ENCODE measurements at places on chromosomes 4 and X.

GRCh38 chr4:163681208-163681821 lies 186.8 kb downstream of the TMA16 start:
- peak; percentile 72 for DNase-seq

- DNase-seq, result no peak
Measured at GRCh38 chr4:186659935-186660334, 63.7 kb downstream of the FAT1 start.

GRCh38 chrX:47093248-47093647 lies 15.0 kb downstream of the RGN start:
- DNase-seq, result peak; percentile 33

GRCh38 chr4:86564795-86565194 lies 29.3 kb upstream of the PTPN13 start:
- no peak for DNase-seq

GRCh38 chrX:19824603-19825002 lies 62.8 kb downstream of the SH3KBP1 start:
- DNase-seq, result no peak

GRCh38 chr4:7491915-7492314 lies 57.2 kb upstream of the PSAPL1 start:
- no peak for DNase-seq

- no peak for DNase-seq
Measured at GRCh38 chr4:106694232-106694631, 325.7 kb upstream of the GIMD1 start.

DNA sequence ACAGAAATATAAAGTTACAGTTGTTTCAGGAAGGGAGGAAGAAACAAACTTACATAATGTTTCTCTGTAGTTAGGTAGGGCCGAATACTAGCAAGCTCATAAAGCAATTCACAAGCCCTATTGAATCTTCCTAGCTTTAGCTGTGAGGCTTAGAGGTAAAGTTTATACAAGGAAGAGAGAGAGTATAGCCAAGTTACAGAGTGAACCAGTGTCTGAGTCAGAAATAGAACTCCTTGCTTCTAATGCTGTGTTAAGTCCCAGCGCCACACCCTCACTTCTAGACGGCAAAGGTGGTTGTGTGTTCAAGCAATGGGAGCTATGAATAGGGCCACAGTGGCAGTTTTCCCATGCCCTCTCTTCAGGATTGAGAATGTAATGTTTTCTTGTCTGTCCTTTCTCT lies 6.1 kb downstream of the LPAR4 start:
- DNase-seq, result no peak

DNA sequence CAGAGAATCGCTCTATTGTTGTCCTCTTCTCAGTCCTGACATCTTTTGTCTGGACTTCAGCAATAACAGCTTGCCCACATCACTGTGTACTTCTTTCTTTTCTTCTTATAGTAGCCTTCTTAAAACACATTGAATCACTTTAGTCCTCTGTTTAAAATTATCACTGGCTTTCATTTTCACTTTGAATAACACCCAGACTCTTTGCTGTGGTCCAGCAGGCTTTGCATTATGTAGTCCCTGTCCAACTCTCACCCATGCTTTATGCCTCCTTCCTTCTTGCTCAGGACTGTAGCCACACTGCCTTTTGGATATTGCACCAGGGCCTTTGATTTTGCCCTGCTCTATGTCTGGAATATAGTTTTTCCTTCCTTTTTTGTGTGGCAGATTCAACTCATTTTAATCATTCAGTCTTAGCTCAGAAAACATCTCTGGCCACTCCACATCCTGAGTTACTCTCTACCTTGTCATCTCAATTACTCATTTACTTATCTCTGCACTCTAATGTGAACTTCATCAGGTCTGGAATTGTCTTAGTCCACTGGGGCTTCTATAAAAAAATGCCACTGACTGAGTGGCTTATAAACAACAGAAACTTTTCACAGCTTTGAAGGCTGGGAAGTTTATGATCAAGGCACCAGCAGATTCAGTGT lies 168.2 kb downstream of the C4orf33 start:
- no peak for DNase-seq

- DNase-seq, result no peak
Measured at GRCh38 chrX:49029876-49030275, 13.3 kb downstream of the TFE3 start.

GRCh38 chr4:156113138-156113765 lies 159.6 kb upstream of the CTSO start:
- no peak for DNase-seq

DNA sequence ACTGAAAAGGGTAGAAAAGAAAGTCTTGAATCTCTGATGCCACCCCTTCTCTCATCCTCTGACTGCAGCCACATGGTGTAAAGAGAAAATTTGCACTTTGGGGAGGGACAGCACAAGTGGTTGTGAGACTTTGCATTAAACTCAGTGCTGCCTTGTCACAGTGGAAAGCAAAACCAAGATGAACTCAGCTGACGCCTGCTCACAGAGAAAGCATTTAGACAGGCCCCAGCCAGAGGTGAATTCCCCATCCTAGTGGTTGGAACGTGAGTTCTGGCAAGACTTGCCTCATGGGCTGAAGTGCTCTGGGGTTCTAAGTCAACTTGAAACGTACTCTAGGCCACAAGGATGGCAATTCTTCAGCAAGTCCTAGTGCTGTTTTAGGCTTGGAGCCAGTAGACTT lies 1101.4 kb downstream of the ADGRL3 start:
- no peak for DNase-seq

DNA sequence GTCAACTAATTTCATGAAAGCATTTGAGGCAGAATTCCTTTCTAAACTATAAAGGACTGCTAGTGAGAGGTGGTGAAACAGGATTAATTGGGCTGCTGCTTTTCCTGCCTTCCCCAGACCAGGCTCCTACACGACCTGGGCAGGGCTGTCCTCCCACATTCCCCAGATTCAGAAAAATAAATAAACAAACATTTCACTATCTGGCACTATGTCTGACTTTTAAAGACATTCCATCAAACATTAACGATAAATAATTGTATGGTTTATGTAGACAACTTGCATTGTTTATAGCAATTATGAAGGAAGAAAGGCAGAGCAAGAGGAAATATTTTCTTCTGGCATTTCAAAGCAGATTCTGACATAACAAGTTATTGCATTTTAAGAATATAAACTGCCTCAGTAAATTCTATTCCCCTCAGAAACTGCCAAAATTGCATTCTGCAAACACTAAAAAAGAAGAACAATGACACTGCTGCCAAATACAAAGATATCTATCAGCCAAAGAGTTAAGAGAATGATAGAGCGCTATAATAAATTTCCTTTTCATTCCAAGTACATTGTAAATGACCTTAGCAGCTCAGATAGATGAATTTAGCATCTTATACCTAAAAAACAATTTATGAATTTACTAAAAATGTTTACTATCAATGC lies 214.7 kb upstream of the INTU start:
- DNase-seq, result no peak

- DNase-seq, result peak; percentile 42
Measured at GRCh38 chr4:67871867-67872266, 11.9 kb downstream of the TMPRSS11D start.

- DNase-seq, result peak; percentile 48
Measured at GRCh38 chr4:154743683-154744340, at the start of gene LRAT. LRAT (plus strand) TSS chr4:154744000; CDS start chr4:154744327, 327 bp downstream.

DNA sequence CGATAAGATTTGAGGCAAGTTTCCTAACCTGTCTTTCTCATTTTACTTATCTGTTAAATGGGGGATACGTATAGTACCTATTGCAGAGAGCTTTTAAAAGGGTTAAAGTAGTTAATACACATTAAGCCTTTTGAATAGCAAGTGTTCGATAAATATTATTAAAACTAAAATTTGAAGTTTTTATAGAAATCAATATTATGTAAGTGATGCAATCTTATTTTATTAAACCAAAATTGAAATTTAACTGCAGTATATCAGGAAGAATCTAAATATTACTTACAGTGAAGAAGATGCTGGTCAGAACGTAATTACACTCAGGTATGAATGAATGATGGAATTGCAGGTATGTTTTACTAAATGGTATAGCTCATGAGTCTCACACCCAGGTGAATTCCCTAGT lies 58.0 kb downstream of the ANXA3 start:
- DNase-seq, result no peak

DNA sequence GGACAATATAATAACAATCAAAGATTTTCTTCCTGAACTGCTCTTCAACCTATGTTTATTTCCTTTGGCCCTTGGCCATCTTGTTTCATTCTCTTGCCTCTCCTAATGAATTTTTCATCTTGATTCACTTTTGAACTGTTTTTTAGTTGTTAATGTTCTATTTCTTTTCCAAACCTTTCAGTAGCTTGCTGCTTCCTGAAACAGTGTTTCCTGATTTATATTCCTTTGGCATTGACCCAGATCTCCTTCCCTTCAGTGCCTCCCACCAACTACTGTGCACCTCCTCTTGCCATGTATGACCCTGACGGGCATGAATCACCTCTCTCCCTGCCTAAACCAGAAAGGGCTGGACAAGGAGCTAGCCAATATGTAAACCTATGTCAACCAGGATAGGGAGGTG lies 25.6 kb upstream of the SPP1 start:
- DNase-seq, result no peak

- no peak for DNase-seq
Measured at GRCh38 chr4:158739600-158739999, 16.4 kb upstream of the PPID start.

- DNase-seq, result no peak
Measured at GRCh38 chr4:146932116-146932515, 13.5 kb downstream of the TTC29 start.

DNA sequence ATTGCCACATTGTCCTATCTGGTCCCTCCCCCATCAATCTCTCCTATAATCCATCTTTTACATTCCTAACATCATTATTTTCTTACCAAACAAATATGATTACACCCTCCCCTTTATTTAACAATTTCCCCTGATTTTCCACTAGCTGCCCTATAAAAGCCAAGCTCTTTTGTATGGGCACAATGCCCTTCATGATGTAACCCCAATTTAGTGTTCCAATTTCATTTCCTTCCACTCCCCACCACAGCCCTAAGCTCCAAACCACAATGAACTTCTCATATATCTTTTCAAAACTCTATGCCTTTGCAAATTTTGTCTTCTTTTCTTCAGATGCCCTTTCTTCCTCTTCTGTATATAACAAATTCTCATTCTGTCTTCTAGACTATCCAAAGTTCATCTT lies 39.5 kb upstream of the PTPN13 start:
- DNase-seq, result no peak

DNA sequence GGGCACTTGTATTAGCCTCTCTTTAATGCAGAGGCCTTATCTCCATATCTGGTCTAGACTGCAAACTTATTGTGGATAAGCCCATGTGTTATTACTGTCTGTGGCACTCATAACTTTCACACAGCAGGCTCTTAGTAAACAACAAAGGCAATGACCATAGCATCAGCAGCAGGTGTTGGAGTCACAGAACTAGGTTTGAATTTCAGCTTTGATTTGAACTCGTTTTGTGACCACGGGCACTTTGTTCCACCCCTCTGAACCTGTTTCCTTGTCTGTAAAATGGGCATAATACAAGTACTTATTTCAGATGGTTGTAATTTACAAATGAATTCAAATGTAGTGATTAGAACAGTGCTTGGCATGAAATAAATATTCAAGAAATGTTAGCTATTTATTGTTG lies 121.8 kb upstream of the C1GALT1C1 start:
- no peak for DNase-seq

DNA sequence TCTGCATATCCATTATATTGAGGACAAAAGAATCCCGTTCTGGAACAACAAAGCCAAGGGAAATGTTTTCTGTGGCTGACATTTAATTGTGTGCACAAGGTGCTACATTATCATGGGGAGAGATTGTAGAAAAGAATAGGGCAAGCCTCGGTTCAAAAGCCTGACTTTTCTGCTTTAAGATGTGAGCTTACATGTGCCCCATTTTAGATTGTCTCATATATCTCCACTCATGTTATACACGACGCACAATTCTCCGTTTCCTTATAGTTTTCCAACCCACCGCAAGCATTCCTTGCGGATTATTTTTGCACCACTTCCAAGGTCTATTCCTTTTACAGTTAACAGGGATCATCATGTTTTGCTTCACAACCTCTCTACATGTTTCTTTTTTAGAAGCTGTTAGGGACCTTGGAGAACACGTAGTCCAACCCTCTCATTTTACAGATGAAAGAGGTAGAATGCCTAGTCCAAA lies 99.6 kb upstream of the MAML3 start:
- DNase-seq, result no peak

GRCh38 chr4:133839326-133839725 lies 362.3 kb downstream of the PABPC4L start:
- no peak for DNase-seq

DNA sequence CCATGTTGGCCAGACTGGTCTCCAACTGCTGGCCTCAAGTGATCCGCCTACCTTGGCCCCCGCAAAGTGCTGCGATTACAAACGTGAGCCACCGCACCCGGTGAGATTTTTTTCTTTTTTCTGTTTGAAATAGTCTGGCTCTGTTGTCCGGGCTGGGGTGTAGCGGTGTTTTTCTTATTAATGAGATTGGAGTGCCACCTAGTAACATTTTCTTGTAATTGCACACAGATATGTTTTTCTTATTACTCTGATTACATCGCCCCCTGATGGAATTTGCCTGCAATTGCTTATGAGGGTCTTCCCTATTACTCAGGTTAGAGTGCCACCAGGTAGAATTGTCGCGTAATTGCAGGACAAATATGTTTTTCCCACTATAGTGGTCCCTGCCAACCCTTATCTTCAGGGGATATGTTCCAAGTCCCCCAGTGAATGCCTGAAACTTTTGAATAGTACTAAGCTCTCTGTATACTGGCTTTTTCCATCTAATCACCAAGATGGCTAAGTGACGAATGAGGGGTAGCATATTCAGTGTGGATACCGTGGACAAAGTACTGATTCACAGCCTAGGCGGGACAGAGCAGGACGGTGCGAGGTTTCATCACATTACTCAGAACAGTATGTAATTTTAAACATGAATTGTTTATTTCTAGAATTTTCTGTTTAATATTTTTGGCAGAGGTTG lies 8.6 kb upstream of the PDHA1 start:
- peak; percentile 71 for DNase-seq

GRCh38 chr4:164756686-164757085 lies 2.8 kb downstream of the SMIM31 start:
- DNase-seq, result no peak

- DNase-seq, result no peak
Measured at GRCh38 chrX:130874751-130875150, 28.3 kb downstream of the ENOX2 start.

DNA sequence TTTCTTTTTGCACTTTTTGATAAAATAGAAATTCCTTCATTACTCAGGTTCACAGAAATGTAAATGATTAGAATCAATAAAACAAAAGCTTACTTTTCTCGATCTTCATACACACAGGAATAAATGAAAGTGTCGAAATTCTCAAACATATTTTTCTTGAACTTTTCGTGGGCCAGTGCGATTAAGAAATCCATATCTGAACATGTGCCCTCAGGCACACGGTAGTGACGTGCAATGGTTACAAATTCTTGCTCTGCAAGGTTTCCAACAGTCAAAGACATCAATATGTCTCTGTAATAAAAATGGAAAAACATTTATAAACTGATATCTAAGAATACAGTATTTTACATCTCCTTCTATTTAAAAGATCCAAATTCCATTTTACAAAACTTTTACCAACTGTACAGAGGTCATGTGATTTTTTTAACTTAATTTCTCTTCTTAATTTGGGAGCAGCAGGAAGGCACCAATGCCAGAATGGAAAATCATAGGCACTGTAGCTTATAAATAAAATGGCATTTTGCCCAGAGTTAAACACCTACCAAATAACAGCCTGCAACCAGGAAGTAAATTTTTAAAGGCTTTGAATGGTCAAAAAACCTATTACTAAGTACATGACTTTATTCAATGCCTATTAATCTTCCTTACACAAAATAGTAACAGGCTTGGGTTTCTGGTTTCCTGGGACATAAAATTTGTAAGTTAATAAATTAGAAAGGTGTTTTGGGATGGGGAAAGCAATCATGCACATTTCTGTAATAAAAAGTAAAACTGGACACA lies 165.0 kb downstream of the EFHC2 start:
- DNase-seq, result no peak

GRCh38 chrX:31572360-31572759 lies 500.5 kb upstream of the FTHL17 start:
- DNase-seq, result no peak
